CD4-positive, alpha-beta T cell treated with Interleukin-6 for 4 hours (primary cell): ENCODE measurements at places on chromosomes 2 and 18.

GRCh38 chr2:151175864-151176263, 85.8 kb downstream of the RBM43 start:
- no peak for DNase-seq

GRCh38 chr2:39139511-39140237, 18.8 kb upstream of the SOS1 start:
- no peak for DNase-seq

DNA sequence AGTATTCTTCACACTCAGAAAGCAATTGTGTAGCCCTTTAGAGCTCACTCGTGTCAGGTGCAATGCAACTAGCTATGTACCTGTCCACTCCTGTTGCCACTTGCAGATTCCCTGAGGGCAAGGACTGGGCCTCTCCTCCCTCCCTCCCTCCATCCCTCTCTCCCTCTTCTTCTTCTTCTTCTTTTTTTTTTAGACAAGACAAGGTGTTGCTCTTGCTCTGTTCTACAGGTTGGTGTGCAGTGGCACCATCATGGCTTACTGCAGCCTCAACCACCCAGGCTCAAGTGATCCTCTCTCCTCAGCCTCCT, 119.7 kb downstream of the ACKR3 start:
- DNase-seq = no peak

GRCh38 chr18:11146238-11146946, 3.0 kb downstream of the PIEZO2 start:
- no peak for DNase-seq
